ENCODE measurements at places on chromosomes 6 and 20. TPM values are rescaled to one million over a fixed set of nuclear protein-coding genes. Genes with fewer than 3 reads are reported as not detected.
A peak's percentile ranks its signal among the peaks of the same experiment; 100 is the strongest.

GRCh38 chr6:108872575-108872974 lies 24.4 kb downstream of the ARMC2 start:
- no peak for DNase-seq

GRCh38 chr6:41801380-41801779 lies 13.9 kb downstream of the TOMM6 start:
- DNase-seq = no peak

- no peak for DNase-seq
Measured at GRCh38 chr20:23314699-23315098, 35.9 kb upstream of the NXT1 start.

KHDC1L gene
- not detected for total RNA-seq

- DNase-seq = no peak
Measured at GRCh38 chr6:2866171-2866846, 24.6 kb upstream of the SERPINB1 start.

GRCh38 chr6:81003156-81003555 lies 749.3 kb downstream of the TENT5A start:
- no peak for DNase-seq

DNA sequence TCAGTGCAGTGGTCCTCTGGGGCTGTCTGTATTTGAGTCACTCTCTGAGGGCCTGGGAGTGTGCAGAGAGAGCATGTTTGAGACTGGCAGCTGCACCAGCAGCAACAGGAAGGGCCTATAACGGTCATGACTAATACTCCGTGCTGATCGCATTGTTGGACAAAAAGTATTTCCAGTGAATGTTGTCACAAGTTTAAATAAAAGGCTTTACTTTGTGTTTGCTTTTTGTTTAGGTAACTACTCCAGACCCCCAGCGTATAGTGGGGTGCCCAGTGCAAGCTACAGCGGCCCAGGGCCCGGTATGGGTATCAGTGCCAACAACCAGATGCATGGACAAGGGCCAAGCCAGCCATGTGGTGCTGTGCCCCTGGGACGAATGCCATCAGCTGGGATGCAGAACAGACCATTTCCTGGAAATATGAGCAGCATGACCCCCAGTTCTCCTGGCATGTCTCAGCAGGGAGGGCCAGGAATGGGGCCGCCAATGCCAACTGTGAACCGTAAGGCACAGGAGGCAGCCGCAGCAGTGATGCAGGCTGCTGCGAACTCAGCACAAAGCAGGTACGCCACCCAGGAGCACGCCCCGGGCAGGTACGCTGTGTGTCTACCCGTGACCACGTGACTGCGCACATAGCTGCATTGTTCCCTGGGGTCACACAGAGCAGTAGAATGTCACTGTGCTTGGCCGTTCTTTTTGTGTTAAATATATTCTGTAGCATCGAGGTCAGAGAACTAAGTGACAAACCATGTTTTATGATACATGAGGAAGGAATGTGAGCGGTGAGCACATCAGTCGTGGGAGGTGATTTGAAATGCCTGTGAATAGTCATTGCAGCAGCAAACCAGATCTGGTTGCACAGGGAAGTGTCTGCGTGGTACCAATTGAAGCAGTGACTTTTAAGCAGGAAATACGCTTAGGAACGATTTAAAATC lies 174.7 kb downstream of the TMEM242 start:
- DNase-seq = peak; percentile 98

DNA sequence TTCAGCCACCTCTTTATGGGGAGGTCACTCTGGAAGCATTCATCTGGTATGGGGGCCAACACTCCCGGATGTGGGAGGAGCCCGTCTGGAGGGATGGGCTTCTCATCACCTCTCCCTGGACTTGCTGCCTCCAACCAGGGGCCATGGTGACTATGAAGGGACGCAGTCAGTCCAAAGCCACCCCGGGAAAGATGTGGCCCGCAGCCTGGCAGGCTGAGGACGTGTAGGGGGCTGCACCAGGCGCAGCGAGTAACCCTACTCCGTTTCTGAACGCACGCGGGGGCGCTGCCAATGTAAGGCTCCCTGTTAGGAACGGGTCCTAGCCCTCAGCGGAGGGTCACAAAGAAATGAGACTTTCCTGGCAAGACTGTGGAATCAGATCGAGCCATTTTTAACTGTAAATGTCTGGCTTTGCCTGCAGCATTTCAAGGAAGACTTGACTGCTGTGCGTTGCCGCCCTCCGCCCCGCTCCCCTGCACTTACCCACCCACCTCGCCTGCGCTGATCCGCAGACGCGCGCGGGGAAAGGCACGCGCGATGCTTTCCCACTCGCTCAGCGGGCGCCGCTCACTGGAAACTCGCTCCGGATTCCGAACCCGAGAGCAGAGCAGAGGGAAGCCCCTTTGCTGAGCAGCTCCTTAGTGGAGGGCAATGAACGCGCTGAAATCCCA lies 55.1 kb downstream of the IL20RA start:
- peak; percentile 52 for DNase-seq

KIF25 gene
- total RNA-seq = not detected

GRCh38 chr6:157789861-157790260 lies 33.2 kb upstream of the SNX9 start:
- DNase-seq = no peak

CLPSL1 gene
- total RNA-seq = not detected

DNA sequence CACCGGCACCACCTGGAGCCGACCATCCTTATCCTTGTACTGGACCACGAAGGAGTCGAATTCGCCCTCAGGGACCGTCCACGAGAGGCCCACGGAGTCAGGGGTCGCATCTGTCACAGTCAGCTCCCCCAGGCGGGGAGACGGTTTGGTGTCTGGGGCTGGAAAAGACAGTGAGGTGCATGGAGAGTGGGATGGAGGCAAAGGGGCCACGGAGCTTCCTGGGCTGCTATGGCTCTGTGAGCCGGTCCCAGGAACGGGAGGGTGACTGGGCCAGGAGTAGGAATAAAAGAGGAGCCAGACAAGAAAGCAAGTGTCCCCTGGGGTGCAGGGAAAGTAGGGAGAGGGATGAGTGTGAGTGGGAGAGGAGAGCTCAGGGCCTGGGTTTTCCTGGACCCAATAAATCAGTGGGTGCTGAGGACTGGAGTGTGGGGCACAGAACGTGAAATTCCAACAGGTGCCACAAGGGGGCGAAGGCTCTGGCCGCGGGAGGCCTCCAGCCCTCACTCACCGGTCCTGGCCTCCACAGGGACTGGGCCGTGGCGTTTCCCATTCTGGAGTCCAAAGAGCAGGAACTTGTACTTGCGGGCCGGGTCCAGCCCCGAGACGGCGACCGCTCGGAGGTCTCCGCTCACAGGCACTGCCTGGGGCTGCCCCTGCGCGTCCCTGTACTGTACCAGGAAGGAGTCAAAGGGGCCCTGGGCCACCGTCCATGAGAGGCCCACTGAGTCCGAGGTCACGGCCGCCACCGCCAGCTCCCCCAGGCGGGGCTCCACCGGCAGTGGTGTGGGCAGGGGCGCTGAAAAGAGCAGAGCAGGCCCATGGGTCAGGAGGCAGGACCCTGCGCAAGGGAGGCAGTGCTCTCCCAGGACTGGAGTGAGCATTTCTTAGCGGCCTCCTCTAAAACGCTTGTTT lies 9.9 kb downstream of the CYP21A2 start:
- peak; percentile 72 for DNase-seq

GRCh38 chr6:121008553-121008952 lies 325.7 kb downstream of the TBC1D32 start:
- DNase-seq = no peak

DNA sequence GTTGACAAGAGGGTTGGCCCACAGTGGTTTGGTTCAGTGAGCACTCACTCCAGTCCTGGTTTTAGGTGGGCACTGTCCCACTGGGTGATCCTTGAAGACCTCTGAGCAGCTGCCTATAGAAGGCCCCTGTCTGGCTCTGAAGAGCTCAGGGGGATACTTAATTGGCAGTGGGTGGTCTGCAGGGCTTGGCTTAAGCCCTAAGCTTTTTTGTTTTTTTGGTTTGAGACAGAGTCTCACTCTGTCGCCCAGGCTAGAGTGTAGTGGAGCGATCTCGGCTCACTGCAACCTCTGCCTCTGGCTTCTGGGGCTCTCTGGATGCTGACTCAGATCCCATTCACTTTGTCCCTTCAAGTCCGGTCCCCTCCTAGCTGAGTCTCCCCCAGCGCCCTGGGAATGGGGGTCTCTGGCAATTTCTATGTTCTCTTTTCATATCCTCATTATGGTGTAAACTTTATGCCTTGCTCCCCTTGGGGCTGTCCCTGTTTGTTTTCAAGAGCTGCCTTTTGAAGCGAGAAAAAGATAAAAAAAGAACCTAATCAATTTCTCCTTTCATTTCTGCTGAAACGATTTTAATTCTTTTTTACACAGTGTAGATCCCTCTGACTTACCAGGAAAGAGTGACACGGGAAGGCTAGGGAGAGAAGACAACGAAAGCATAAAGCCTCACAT lies 12.2 kb upstream of the KCNG1 start:
- DNase-seq = no peak

- DNase-seq = peak; percentile 100
Measured at GRCh38 chr6:32195652-32195901, 3.1 kb upstream of the GPSM3 start.

IL20RA gene
- total RNA-seq = 0.27 TPM

TRIM40 gene
- not detected for total RNA-seq

C6orf15 gene
- total RNA-seq = not detected
